T-helper 9 cell (primary cell): ENCODE measurements at places on chromosomes 13 and 19.

- no peak for DNase-seq
Measured at GRCh38 chr13:60701895-60702294, 304.9 kb downstream of the TDRD3 start.

- no peak for DNase-seq
Measured at GRCh38 chr19:51145916-51146493, 3.9 kb downstream of the SIGLEC7 start.

DNA sequence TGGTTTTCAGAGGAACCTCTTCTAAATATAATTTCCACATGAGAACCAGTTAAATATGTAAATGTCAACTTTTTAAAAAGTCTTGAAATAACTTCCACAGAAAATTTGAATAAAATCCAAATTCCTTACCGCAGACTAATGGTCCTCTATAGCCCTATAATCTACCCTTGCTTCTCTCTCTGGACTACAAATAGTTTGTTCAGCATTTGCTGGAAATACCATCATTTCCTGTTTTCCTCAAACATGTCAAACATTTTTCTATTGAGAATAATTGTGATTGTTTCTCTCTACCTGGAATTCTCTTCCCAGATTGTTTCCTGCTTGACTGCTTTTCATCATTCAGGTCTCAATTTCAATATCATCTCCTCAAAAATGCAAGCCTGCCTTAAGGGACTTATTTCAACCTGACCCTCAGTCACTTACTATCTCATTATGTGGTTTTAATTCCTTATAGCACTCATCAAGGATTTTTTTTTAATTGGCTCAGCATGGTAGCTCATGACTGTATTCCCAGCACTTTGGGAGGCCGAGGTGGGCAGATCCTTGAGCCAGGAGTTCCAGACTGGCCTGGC lies 898.9 kb upstream of the MIR17HG start:
- no peak for DNase-seq

DNA sequence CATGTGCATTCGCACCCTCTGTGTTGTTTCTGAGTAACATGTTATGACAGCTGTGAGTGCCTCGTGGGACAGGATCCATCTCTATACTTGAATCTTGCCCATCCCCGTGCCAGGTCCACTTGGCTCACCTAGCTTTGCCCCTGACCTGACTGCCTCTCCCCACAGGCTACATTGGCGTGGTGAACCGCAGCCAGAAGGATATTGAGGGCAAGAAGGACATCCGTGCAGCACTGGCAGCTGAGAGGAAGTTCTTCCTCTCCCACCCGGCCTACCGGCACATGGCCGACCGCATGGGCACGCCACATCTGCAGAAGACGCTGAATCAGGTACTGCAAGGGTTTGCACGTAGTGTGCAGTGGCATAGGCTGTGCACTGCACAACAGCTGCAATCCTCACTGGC lies 53.2 kb downstream of the TMED1 start:
- DNase-seq, result no peak

GRCh38 chr19:39080431-39080830 lies 3.7 kb upstream of the ACP7 start:
- DNase-seq, result no peak

DNA sequence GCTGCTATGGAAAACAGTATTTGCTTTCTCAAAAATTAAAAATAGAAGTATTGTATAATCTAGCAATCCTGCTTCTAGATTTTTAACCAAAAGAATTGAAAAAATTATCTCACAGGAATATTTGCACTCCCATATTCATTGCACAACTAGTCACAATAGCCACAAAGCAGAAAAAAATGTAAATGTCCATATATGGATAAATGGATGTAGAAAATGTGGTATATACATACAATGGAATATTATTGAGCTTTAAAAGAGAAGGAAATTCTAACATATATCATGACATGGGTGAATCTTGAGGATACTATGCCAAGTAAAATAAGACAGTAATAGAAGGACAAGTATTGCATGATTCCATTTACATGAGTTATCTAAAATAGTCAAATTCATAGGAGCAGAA lies 2753.0 kb downstream of the PCDH9 start:
- no peak for DNase-seq

GRCh38 chr13:39803156-39803555 lies 147.7 kb downstream of the COG6 start:
- no peak for DNase-seq

GRCh38 chr13:32515246-32515645 lies 23.3 kb downstream of the N4BP2L2 start:
- DNase-seq, result no peak

DNA sequence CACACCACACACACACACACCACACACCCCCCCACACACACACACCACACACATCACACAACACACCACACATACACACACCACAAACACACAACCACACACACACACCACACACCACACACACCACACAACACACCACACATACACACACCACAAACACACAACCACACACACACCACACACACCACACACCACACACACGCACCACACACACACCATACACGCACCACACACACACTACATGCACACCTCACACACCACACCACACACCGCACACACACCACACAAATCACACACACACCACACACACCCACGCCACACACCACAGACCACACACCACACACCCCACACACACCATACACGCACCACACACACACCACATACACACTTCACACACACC lies 83.5 kb downstream of the ZNF557 start:
- DNase-seq, result no peak

- no peak for DNase-seq
Measured at GRCh38 chr19:16366433-16367260, 42.0 kb downstream of the KLF2 start.

- no peak for DNase-seq
Measured at GRCh38 chr13:30647824-30648521, 30.3 kb downstream of the USPL1 start.

- DNase-seq, result no peak
Measured at GRCh38 chr13:99256709-99257108, 1.5 kb downstream of the GPR18 start.

DNA sequence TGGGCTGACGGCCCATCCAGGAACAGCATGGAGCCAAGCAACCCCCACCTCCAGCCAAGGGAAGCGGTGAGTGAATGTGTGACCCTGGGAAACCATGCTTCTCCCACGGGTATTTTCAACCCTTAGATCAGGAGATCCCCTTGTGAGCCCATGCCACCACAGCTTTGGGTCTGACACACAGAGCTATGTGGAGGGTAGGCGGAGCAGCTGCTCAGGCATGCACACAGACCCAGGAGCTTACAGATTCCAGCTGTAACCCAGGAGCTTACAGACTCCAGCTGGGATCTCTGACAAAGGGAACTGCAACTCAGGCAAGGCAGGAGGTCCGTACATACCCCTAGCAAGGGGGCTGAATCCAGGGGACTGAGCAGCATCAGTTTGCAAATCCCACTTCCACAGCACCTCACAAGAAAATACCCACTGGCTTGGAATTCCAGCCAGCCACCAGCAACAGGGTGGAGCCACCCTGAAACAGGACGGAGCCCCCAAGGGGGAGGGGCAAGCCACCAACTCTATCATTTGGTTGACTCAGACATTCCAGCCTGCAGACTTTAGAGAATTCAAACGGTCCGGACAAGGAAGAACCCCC lies 40.8 kb upstream of the RFXAP start:
- DNase-seq, result no peak

DNA sequence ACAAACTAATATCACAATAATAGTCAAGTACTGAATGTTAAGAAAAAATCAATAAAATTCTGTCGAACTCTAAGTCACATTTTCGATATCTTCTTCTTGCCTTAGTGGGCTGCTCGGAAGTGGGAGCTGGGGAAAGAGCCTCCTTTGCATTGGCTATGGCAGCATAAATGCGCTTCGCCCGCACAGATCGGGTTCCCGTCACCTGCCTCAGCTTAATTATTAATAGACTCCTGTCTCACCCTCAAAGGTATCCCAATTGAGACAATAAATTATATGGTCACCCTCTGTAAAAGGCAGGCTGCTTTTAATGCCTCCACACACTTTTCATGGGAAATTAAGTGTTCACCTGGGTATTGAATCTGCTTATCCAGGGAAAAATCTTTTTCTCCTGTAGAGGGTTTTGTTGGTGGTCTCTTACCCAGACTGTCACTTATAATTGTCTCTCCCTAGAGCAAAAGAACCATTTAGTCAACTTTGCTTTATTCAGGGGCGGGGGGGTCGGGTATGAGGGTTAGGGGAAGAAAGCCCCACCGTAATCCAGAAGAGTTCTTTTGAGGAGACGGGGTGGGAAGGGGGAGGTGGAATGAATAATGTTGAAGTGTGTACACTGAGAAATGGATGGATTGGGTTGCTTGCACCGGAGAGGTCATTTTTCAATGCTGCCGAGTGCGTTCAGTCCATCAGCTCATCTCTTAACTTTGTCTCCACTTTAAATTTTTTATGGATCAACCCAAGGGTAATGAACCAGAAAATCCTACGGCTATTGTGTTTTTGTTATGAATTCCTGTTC lies 682.6 kb upstream of the SGCG start:
- no peak for DNase-seq

DNA sequence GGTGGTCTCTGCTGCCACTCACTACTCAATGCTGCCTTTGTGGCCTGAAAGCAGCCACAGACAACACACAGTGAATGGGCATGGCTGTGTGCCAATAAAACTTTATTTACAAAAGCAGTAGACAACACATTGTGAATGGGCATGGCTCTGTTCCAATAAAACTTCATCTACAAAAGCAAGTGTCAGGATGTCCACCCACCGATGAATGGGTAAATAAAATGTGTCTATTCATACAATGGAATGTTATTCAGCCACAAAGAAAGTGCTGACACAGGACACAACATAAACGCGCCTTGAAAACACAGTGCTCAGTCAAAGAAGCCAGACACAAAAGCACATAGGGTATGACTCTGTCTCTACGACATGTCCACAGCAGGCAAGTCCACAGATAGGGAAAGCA lies 20.1 kb downstream of the ZSCAN5A start:
- no peak for DNase-seq
